Stimulated activated CD8-positive, alpha-beta memory T cell treated with anti-CD3 and anti-CD28 coated beads, Interleukin-4, amount 100 ng/mL, for 4 hours (primary cell): ENCODE measurements at places on chromosomes 6 and 20.

- DNase-seq: no peak
Measured at GRCh38 chr20:25408170-25408547, 686 bp downstream of the GINS1 start.

- DNase-seq: no peak
Measured at GRCh38 chr6:169968541-169969270, 217.3 kb downstream of the ERMARD start.

- DNase-seq: no peak
Measured at GRCh38 chr6:71507183-71507582, 218.6 kb downstream of the OGFRL1 start.

- no peak for DNase-seq
Measured at GRCh38 chr6:88483424-88483823, 317.3 kb upstream of the CNR1 start.

DNA sequence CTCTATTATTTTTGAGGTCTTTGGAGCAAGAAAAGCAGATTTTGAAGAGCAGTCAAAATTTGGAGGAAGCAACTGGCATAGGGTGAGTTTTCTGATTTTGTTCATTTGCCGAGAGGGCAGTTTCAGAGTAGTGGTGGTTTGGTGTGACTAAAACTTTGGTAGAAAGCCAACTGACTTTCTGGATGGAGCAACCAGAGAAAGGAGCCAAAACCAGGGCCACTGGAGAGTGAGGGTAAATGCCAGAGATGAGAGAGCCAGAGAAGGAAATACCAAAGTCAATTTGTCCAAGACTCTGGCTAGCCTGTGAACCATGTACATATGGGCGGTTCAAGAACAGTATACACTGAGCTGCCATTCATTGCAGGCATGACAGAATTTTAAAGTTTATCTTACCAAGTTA lies 40.5 kb upstream of the ZBTB24 start:
- DNase-seq: no peak

- DNase-seq: no peak
Measured at GRCh38 chr20:51542033-51542570, 417 bp downstream of the NFATC2 start.

GRCh38 chr20:32189123-32189410 lies 18.5 kb downstream of the PLAGL2 start:
- DNase-seq: no peak

DNA sequence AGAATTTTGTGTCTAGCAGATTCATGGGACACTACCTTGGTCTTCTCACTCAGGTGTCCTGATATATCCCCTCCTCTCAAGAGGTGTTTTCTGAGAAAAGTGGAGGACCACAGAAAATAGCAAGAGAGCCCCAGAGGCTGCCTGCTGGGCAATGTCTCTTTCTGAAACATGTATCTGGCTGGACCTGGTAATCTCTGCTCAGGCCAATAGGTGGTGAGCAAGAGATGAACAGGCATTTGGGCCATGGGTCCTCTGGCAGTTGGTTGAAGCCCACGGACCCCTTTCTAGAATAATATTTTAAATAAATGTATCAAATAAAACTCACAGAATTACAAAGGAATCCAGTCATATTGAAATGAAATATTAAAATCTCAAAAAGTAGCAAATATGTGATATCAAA lies 8.8 kb upstream of the THBD start:
- no peak for DNase-seq

- DNase-seq: no peak
Measured at GRCh38 chr6:125745281-125746018, 4.0 kb upstream of the HEY2 start.

DNA sequence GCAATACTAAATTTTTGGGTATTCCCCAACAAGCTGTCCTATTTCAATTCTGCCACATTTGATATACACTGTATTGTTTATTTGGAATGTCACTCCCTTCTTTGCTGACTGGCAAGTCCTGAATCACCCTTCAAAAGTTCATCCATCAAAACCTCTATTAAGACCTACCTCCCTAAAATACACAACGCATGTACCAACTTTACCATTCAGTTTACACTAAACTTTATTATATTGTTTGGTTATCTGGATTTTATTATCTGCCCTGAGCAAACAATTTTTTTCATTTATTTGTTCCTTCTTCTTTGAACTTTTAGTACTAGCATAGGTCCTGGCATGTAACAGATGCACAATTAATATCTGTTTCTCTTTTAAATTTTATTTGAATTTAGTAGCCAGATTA lies 958.2 kb upstream of the ADGRB3 start:
- DNase-seq: no peak

- DNase-seq: no peak
Measured at GRCh38 chr6:162211777-162212176, 515.8 kb downstream of the PRKN start.

DNA sequence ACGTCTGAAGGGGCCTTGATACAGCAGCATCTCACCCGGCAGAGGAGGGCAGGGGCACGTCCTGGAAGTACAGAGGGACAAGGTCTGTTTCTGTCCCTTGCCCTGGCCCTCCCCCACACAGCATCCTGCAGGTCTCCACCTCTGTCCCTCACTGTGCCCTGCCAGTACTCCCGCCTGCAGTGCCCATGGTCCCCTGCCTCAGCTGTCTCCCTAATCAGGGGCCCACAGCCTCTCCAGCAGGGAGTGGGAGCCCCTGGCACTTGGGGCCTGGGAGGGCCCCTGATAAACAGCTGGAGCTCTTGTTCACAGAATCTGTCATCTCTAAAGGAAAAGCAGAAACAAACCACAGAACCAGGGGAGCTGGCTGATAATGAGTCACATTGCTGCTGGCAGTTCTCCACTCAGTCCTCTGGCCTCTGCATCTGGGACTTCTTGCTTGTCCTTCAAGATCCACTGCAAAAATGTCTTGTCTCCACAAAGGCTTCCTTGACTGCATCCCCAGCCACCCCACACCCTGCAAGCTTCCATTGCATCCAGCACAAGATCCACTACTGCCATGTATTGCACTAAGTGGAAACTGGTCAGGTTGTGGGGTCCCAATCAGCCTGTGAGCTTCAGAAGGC lies 33.2 kb upstream of the TAF8 start:
- no peak for DNase-seq

- no peak for DNase-seq
Measured at GRCh38 chr6:162875070-162875469, 147.3 kb downstream of the PACRG start.

GRCh38 chr6:90301816-90302215 lies 5.2 kb upstream of the BACH2 start:
- no peak for DNase-seq

DNA sequence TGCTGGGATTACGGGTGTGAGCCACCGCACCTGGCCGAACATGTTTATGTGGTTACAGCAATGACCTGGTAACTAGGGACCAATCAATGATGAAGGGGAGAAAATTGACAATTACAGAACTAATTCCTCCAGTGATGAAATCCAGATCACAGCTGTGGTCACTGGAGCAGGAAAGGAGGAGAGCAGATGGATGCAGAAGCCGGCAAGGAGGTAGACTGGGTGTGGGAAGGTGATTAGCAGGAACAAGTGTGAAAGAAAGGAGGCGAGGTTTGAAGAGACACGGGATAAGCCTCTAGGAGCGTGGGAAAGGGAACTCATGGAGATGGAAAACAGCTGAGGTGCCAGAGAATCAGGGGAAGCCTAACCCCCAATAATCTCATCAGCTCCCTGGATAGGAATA lies 17.2 kb upstream of the SPAG4 start:
- DNase-seq: no peak

DNA sequence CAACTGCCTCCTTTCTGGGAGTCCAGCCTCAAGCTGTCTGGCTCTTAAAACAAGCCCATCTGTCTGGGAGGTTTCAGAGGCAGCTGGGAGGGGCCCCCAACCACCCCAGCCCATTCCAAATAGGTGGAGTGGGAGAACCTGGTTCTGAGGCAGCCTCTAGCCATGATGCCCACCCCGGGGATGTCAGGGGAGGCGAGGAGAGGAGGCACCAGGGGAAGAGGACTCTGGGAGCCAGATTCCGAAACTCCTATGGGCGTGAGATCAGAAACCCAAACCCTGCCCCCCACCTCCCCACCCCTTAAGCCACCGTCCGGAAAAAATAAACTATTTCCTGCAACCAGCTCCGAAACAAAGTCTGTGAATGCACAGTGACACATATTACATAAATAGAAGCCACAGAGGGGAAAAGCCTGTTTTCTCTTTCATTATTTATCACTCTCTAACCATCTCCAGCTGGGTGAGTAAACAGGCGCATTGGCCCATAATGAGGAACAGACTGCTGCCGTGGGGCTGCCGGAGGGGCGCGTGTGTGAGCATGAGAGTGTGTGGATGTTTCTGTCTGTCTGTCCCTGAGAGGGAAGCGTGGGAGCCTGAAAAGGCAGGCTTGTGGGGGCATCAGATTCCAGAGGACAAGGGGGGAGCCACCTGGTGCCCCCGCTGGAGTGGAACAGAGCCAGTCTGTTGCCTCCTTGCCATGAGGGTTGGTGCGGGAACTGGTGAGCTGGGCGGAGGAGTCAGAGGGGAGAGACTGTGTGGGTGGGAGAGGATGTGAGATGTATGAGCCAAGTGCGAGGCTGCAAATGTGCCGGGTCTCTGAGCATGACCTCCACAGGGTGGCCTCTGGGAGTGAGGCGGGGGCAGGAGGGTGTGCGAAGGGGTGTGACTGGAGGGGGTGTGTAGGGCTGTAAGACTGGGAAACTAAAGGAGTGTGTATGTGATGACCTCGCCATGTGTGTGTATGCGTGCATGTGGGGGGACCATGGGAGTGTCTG lies 14.3 kb upstream of the FOXP4 start:
- peak; percentile 64 for DNase-seq

GRCh38 chr6:12957321-12958051 lies 240.9 kb downstream of the PHACTR1 start:
- DNase-seq: no peak

GRCh38 chr6:165611294-165611693 lies 51.7 kb downstream of the PDE10A start:
- no peak for DNase-seq

DNA sequence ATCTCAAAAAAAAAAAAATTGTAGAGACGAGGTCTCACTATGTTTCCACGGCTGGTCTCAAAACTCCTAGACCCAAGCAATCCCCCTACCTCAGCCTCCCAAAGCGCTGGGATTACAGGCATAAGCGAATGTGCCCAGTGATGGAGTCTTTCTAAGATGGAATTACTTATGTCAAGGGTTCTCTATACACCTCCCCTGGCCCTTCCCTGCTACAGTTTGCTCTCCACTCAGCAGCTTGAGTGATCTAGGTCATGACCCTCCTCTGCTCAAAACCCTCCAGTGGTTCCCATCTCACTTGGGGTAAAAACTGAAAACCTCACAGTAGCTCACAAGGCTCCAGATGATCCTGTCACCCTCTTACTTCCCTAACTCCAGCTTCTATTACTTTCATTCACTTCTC lies 1.8 kb upstream of the DNPH1 start:
- DNase-seq: no peak

DNA sequence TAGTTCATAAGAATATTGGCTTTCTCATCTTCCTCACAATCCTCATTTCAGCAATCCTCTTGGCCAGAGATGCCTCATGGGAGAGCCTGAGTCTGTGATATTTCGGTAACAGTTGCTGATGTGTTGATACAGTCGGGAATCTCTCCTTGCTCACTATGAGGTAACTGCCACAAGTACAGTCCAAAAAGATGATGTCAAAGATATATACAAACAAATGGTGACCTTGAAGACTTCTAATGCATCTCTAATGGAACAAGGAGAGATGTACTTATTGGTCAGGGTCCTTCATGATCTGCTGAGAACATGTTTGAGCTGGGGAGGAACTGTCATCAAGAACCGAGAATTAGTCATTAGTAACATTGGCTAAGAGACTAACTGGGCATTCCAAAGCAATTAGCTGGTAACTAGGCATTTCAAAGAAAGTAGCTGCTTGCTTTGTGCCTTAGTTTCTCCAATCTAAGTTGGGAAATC lies 56.1 kb downstream of the FILIP1 start:
- DNase-seq: no peak

DNA sequence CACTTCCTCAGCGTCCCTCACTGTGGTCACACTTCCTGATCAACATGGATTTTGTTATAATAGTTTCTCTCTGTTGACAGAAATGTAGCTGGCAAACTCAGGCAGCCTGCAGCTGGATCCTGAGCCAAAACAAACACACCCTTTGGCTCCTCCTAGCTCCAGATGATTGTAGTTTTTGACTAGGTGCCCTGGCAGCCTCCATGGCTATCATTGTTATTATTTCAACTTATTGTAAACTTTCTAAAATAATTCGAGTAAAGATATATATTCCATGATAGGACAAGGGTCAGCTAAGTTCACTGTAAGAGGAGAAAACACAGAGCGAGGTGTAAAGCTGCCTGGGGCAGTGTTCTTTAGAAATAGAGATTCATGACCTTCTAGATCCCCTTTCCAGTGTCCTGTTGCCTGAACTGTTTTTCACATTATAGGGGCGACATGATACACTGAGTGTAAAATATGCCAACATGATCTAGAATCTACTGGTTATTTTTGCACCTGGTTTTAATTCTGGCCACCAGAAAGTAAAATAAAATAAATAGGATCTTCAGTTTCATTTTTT lies 98.2 kb upstream of the HDGFL1 start:
- no peak for DNase-seq

DNA sequence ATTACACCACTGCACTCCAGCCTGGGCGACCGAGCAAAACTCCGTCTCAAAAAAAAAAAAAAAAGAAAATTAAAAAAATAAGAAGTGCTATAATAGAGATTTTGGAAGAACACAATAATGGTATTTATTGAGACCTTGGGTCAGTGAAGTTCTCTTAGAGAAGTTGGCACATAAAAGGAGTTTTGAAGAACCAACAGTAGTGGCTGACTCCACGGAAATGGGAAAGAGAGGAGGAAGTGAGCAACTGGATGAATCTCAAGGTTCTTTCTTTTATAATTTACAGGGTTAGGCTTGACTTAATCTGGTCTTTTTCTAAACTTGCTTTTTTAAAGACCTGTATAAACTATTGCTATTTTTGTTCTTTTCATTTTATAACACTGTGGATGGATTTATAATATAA lies 52.8 kb downstream of the TOMM6 start:
- no peak for DNase-seq

DNA sequence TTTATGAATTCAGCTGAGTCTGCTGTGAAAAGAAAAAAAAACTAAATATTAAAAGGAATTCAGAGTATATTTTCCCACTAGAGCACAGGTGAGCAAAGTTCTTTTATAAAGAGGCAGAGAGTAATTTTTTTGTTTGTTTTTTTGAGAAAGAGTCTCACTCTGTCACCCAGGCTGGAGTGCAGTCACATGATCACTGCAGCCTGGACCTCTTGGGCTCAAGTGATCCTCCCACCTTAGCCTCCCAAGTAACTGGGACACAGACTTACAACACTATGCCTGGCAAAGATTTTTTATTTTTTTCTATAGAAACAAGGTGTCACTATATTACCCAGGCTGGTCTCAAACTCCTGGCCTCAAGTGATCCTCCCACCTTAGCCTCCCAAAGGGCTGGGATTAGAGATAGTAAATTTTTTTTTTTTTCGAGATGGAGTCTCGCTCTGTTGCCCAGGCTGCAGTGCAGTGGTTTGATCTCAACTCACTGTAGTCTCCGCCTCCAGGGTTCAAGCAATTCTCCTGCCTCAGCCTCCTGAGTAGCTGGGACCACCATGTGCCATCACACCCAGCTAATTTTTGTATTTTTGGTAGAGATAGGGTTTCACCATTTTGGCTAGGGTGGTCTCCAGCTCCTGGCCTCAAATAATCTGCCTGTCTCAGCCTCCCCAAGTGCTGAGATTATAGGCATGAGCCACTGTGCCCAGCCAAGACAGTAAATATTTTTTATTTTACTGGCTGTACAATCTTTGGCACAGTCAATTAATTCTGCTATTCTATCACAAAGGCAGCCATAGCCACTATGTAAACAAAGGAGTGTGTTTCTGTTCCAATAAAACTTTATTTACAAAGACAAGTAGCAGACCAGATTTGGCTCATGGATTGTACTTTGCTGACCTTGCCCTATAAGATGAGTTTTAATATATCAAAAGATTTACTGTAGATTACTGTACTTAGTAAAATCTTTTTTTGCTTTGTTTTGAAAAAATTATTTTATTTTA lies 14.5 kb upstream of the B4GALT5 start:
- DNase-seq: no peak
